ENCODE measurements at places on chromosomes 4 and X.

DNA sequence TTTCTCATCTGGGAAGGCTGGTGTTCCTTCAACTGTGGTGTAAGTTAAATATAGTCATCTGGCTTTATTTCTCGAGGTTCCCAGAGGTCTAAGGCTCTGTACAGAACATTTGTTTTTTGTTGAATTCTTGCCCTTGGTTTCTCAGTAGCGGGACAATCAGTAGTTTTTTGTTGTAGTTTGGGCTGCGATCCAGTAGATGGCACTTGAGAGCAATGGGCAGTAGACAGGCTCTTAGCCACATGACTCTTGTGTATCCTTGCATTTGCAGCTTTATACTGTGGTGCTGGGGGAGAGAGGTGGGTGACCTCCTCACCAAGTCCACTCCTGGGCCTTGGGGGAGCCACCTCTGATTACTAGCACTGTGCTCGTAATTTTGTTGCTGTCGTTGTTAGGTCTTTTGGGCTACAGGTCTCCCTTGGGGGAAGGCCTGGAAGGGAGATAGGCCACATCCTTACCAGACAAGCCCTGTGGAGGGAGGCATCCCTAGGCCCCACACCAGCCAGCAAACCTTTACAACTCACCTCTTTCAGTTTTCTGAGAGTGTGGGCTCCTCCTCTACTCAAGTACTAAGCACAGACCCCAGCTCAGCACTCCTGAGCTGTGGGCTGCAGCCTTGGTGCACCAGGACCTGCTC lies 8.1 kb downstream of the ETDB start:
- H3K4me3 ChIP-seq, result no peak overlapping the region
- no peak overlapping the region for H3K27ac ChIP-seq
- H3K4me1 ChIP-seq, result no peaks in the 10 kb centered on the region
- no peaks in the 10 kb centered on the region for H3K27me3 ChIP-seq

DNA sequence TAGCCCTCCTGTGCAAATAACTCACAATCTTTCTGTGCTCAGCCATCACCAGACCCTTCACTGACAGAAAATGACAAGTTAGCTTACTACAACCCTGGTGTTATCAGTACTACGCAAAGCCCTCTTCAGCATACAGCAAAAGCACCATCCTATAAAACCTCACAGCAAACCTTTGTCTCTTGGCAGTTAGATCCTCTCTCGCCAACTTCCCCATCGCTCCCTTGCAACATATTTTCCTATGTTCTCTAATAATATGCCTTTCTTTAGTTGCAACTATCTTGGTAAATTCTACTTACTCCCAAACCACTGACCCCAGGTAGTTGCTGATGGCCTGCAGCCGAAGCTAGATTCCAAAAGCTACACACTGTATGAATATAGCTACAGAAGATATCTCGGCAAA lies 856.9 kb upstream of the FRG1 start:
- H3K27me3 ChIP-seq, result no peaks in the 10 kb centered on the region
- H3K36me3 ChIP-seq, result no peaks in the 10 kb centered on the region
- no peak overlapping the region for H3K4me3 ChIP-seq
- H3K27ac ChIP-seq, result no peak overlapping the region
- no peak for DNase-seq
- no peaks in the 10 kb centered on the region for H3K4me1 ChIP-seq

DNA sequence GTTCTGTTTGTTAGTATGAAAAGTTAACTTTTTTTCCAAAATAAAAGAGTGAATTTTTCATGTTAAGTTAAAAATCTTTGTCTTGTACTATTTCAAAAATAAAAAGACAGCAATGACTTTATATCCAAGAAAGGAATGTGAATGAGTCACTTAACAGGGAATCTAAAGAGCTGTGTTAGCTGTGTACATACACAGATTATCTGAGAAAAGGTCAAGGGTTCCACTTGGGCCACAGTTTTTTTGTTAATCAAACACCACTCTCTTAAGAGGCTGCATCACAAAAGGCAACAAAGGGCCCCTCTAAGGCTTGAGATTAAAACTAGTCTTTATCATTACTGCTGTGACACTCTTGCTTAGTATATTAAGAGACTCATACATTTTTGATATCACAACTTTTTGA lies 82.1 kb downstream of the FIP1L1 start:
- no peak for DNase-seq
- H3K27ac ChIP-seq, result no peak overlapping the region
- H3K4me3 ChIP-seq, result no peak overlapping the region
- peaks cover 61% of the 10 kb centered on the region for H3K36me3 ChIP-seq
- no peaks in the 10 kb centered on the region for H3K4me1 ChIP-seq
- H3K27me3 ChIP-seq, result no peaks in the 10 kb centered on the region

GRCh38 chr4:85955620-85956292 lies 404.1 kb downstream of the MAPK10 start:
- no peaks in the 10 kb centered on the region for H3K36me3 ChIP-seq
- no peaks in the 10 kb centered on the region for H3K27me3 ChIP-seq
- no peak for DNase-seq
- H3K4me1 ChIP-seq, result no peaks in the 10 kb centered on the region

- H3K27me3 ChIP-seq, result no peaks in the 10 kb centered on the region
- no peaks in the 10 kb centered on the region for H3K4me1 ChIP-seq
- no peak overlapping the region for H3K4me3 ChIP-seq
- H3K36me3 ChIP-seq, result no peaks in the 10 kb centered on the region
Measured at GRCh38 chr4:123776267-123776666, 379.7 kb downstream of the SPRY1 start.

GRCh38 chr4:184416913-184417734 lies 57.2 kb downstream of the IRF2 start:
- no peak for DNase-seq
- H3K36me3 ChIP-seq, result peaks cover 17% of the 10 kb centered on the region
- H3K27me3 ChIP-seq, result no peaks in the 10 kb centered on the region
- H3K27ac ChIP-seq, result peak overlapping the region; percentile 79
- peaks cover 23% of the 10 kb centered on the region for H3K4me1 ChIP-seq

- H3K36me3 ChIP-seq, result no peaks in the 10 kb centered on the region
- H3K4me1 ChIP-seq, result no peaks in the 10 kb centered on the region
- DNase-seq, result no peak
- H3K27me3 ChIP-seq, result no peaks in the 10 kb centered on the region
- no peak overlapping the region for H3K27ac ChIP-seq
Measured at GRCh38 chr4:144685911-144686310, 40.0 kb downstream of the HHIP start.

DNA sequence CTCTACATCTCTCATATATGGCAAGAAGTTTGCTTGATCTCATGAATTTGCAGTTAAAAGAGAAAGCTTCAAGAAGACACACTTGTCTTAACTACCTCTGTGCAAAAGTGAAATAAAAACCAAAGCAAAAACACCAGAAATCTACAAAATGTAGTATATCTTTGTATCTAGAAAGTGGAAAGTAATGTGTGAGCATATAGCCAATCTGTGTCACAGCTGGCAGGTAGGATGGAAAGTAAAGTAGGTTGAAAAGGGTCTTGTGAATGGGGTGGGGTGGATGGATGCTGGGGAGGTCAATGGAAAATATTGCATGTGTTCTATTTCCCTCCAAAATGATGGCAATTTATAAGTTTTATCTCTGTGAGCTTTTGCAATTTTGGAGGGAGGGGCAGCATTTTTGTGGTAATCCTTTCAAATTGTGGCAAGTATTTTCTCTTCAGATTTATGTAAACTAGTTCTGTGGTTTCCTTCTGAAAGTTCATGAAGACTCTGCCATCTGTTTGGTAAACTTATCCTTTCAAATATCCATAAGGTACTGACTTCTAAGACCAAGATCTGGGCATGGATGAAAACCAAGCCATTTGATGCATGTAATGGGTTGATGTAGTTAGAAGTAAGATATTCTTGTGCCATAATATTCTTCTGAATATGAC lies 215.9 kb upstream of the GIMD1 start:
- DNase-seq, result no peak
- peaks cover 6% of the 10 kb centered on the region for H3K4me1 ChIP-seq
- peak overlapping the region; percentile 6 for H3K27ac ChIP-seq
- no peak overlapping the region for H3K4me3 ChIP-seq
- H3K36me3 ChIP-seq, result no peaks in the 10 kb centered on the region

GRCh38 chr4:141133146-141133998 lies at the start of gene RNF150:
RNF150 (minus strand) TSS chr4:141133469.
- no peak within 1 kb of the TSS for H3K27ac ChIP-seq
- H3K4me3 ChIP-seq, result peak within 1 kb of the TSS; percentile 87
- H3K36me3 ChIP-seq, result no peaks in the 10 kb centered on the region
- peaks cover 25% of the 10 kb centered on the region for H3K4me1 ChIP-seq
- peak; percentile 82 for DNase-seq

GRCh38 chrX:132831336-132831973 lies 127.0 kb downstream of the HS6ST2 start:
- no peak overlapping the region for H3K27ac ChIP-seq
- no peaks in the 10 kb centered on the region for H3K27me3 ChIP-seq
- DNase-seq, result no peak
- no peak overlapping the region for H3K4me3 ChIP-seq
- no peaks in the 10 kb centered on the region for H3K36me3 ChIP-seq

- no peak overlapping the region for H3K4me3 ChIP-seq
- H3K4me1 ChIP-seq, result peaks cover 6% of the 10 kb centered on the region
- no peak overlapping the region for H3K27ac ChIP-seq
- no peaks in the 10 kb centered on the region for H3K27me3 ChIP-seq
- DNase-seq, result no peak
Measured at GRCh38 chr4:100649417-100649816, 131.6 kb upstream of the EMCN start.

- no peaks in the 10 kb centered on the region for H3K27me3 ChIP-seq
- H3K4me3 ChIP-seq, result no peak overlapping the region
- peaks cover 8% of the 10 kb centered on the region for H3K4me1 ChIP-seq
- H3K36me3 ChIP-seq, result no peaks in the 10 kb centered on the region
Measured at GRCh38 chr4:9812501-9813340, 31.3 kb downstream of the DRD5 start.

GRCh38 chrX:14694611-14695010 lies 165.3 kb downstream of the GLRA2 start:
- H3K27ac ChIP-seq, result no peak overlapping the region
- no peaks in the 10 kb centered on the region for H3K4me1 ChIP-seq
- H3K36me3 ChIP-seq, result no peaks in the 10 kb centered on the region
- no peaks in the 10 kb centered on the region for H3K27me3 ChIP-seq
- no peak for DNase-seq
- H3K4me3 ChIP-seq, result no peak overlapping the region

- no peaks in the 10 kb centered on the region for H3K27me3 ChIP-seq
- no peak overlapping the region for H3K4me3 ChIP-seq
- no peak overlapping the region for H3K27ac ChIP-seq
- peaks cover 10% of the 10 kb centered on the region for H3K4me1 ChIP-seq
Measured at GRCh38 chr4:38734911-38735310, 47.9 kb downstream of the TLR10 start.

DNA sequence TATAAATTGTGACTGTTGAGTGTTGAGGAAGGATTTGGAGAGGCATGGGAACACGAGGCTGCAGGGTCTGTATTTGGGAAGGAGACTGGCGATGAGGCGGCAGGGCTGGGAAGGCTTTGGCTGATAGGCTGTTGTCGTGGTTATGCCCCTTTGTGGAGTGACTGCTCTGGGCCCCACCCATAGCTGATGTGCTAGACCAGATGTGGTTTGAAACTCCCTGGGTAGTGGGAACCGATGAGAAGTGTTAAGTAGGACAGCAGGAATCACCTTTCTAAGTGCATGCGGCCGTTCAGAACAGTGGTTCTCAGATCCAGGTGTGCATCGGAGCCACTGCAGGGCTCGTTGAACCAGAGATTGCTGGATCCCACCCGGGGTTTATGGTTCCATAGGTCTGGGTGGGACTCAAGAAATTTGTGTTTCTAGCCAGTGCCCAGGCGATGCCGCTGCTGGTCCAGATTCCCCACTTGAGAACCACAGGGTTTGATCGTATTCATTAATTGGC lies 42.3 kb downstream of the TBC1D14 start:
- peaks cover 36% of the 10 kb centered on the region for H3K4me1 ChIP-seq
- DNase-seq, result peak; percentile 60
- H3K27me3 ChIP-seq, result no peaks in the 10 kb centered on the region
- no peaks in the 10 kb centered on the region for H3K36me3 ChIP-seq

GRCh38 chrX:107204068-107204605 lies 2.1 kb downstream of the NUP62CL start:
- H3K36me3 ChIP-seq, result no peaks in the 10 kb centered on the region
- no peaks in the 10 kb centered on the region for H3K4me1 ChIP-seq

DNA sequence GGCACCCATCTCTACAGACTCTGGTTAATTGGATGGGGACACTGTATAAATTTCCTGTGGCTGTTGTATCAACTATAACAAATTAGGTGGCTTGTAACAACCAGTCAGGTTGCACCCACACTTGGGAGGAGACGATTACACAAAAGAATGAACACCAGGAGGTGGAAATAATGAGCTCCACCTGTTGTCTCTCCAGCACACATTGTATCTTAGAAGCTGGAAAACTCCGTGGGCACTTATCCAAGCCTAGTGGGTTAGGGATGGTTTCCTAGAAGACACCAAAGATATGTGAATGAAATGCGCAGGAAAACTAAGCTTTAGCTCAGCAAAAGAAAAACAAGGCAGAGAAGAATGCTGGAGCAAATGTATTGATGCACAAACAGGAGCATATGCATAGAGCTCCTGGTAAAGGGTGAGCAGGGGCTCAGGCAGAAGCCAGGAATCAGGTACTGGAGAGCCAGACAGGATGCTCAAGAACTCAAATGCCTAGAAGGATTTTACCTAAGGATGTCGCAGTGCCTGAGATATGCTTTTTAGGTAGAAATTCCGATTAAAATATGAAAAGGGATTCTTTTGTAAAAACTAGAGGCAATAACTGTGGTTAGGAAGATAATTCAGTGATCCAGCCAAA lies 111.7 kb downstream of the GALNTL6 start:
- no peaks in the 10 kb centered on the region for H3K4me1 ChIP-seq
- H3K36me3 ChIP-seq, result no peaks in the 10 kb centered on the region
- H3K27me3 ChIP-seq, result no peaks in the 10 kb centered on the region
- no peak overlapping the region for H3K4me3 ChIP-seq
- H3K27ac ChIP-seq, result no peak overlapping the region

GRCh38 chr4:78460368-78460767 lies 91.2 kb upstream of the ANXA3 start:
- no peaks in the 10 kb centered on the region for H3K27me3 ChIP-seq
- H3K4me1 ChIP-seq, result no peaks in the 10 kb centered on the region
- H3K36me3 ChIP-seq, result no peaks in the 10 kb centered on the region
- DNase-seq, result no peak

- peaks cover 3% of the 10 kb centered on the region for H3K4me1 ChIP-seq
- DNase-seq, result no peak
- H3K36me3 ChIP-seq, result no peaks in the 10 kb centered on the region
- no peak overlapping the region for H3K4me3 ChIP-seq
- H3K27me3 ChIP-seq, result no peaks in the 10 kb centered on the region
Measured at GRCh38 chrX:17812763-17813162, 48.3 kb downstream of the RAI2 start.

- H3K36me3 ChIP-seq, result no peaks in the 10 kb centered on the region
- no peak overlapping the region for H3K4me3 ChIP-seq
- H3K27me3 ChIP-seq, result no peaks in the 10 kb centered on the region
- peaks cover 18% of the 10 kb centered on the region for H3K4me1 ChIP-seq
- no peak for DNase-seq
Measured at GRCh38 chr4:30945586-30945985, 225.4 kb downstream of the PCDH7 start.

GRCh38 chr4:126558596-126558995 lies 1074.2 kb upstream of the INTU start:
- H3K4me1 ChIP-seq, result no peaks in the 10 kb centered on the region
- no peak overlapping the region for H3K27ac ChIP-seq
- no peaks in the 10 kb centered on the region for H3K27me3 ChIP-seq
- DNase-seq, result no peak
- H3K4me3 ChIP-seq, result no peak overlapping the region

All from suprapubic skin (tissue), 4 donors.